ENCODE measurements at places on chromosomes 6 and 20. TPM values are rescaled to one million over a fixed set of nuclear protein-coding genes. Genes with fewer than 3 reads are reported as not detected.

STMND1 gene
- not detected for polyA plus RNA-seq

IRAK1BP1 gene
- polyA plus RNA-seq = 0.97 TPM

KIF25 gene
- 0.49 TPM for polyA plus RNA-seq

OOEP gene
- polyA plus RNA-seq = not detected

TMEM244 gene
- polyA plus RNA-seq = not detected

WFDC2 gene
- not detected for polyA plus RNA-seq

PDYN gene
- polyA plus RNA-seq = not detected

FAM110A gene
- 4.4 TPM for polyA plus RNA-seq

AHI1 gene
- polyA plus RNA-seq = 24.7 TPM

GSTA5 gene
- not detected for polyA plus RNA-seq

CD109 gene
- polyA plus RNA-seq = 18.3 TPM

CFAP206 gene
- 0.88 TPM for polyA plus RNA-seq

CRISP2 gene
- not detected for polyA plus RNA-seq

CYP21A2 gene
- polyA plus RNA-seq = not detected

SRXN1 gene
- 170 TPM for polyA plus RNA-seq

ADTRP gene
- polyA plus RNA-seq = 0.59 TPM

GPR63 gene
- 0.49 TPM for polyA plus RNA-seq

PROCR gene
- 132 TPM for polyA plus RNA-seq

SLC22A23 gene
- polyA plus RNA-seq = 6.3 TPM

FOXS1 gene
- 3.4 TPM for polyA plus RNA-seq

SLC25A27 gene
- 0.98 TPM for polyA plus RNA-seq

GCNT2 gene
- 16.7 TPM for polyA plus RNA-seq

MOG gene
- polyA plus RNA-seq = not detected

FUT9 gene
- polyA plus RNA-seq = not detected

SPTLC3 gene
- polyA plus RNA-seq = 0.18 TPM

TINAG gene
- 0.16 TPM for polyA plus RNA-seq

FBXO9 gene
- polyA plus RNA-seq = 34.0 TPM

C6orf58 gene
- polyA plus RNA-seq = not detected

CD24 gene
- polyA plus RNA-seq = 602 TPM

SLC24A3 gene
- polyA plus RNA-seq = 0.04 TPM

GTSF1L gene
- polyA plus RNA-seq = not detected

TTK gene
- 18.8 TPM for polyA plus RNA-seq

WFDC5 gene
- not detected for polyA plus RNA-seq

RIPOR3 gene
- polyA plus RNA-seq = 0.06 TPM

FAM209B gene
- 0.46 TPM for polyA plus RNA-seq

ULBP3 gene
- polyA plus RNA-seq = 2.0 TPM

RBPJL gene
- not detected for polyA plus RNA-seq

BMP2 gene
- polyA plus RNA-seq = 0.19 TPM

EYS gene
- not detected for polyA plus RNA-seq

SCUBE3 gene
- polyA plus RNA-seq = 0.13 TPM

PSMB9 gene
- polyA plus RNA-seq = 12.0 TPM

PI16 gene
- polyA plus RNA-seq = not detected

NEDD9 gene
- polyA plus RNA-seq = 46.7 TPM

DNMT3B gene
- 9.5 TPM for polyA plus RNA-seq

ULBP1 gene
- 0.89 TPM for polyA plus RNA-seq

EFCAB8 gene
- polyA plus RNA-seq = not detected

TMEM242 gene
- 5.8 TPM for polyA plus RNA-seq

PCSK2 gene
- polyA plus RNA-seq = not detected

FAM83B gene
- polyA plus RNA-seq = not detected

RPS6KA2 gene
- 0.03 TPM for polyA plus RNA-seq

CAP2 gene
- polyA plus RNA-seq = 30.7 TPM

FNDC11 gene
- polyA plus RNA-seq = 0.10 TPM

SLC16A10 gene
- polyA plus RNA-seq = 0.44 TPM

CCDC170 gene
- polyA plus RNA-seq = 0.05 TPM

PKIB gene
- polyA plus RNA-seq = 0.67 TPM

Measured in A549 (cell line).